KG1 (cell line): ENCODE measurements at places on chromosomes 6 and 20.

DNA sequence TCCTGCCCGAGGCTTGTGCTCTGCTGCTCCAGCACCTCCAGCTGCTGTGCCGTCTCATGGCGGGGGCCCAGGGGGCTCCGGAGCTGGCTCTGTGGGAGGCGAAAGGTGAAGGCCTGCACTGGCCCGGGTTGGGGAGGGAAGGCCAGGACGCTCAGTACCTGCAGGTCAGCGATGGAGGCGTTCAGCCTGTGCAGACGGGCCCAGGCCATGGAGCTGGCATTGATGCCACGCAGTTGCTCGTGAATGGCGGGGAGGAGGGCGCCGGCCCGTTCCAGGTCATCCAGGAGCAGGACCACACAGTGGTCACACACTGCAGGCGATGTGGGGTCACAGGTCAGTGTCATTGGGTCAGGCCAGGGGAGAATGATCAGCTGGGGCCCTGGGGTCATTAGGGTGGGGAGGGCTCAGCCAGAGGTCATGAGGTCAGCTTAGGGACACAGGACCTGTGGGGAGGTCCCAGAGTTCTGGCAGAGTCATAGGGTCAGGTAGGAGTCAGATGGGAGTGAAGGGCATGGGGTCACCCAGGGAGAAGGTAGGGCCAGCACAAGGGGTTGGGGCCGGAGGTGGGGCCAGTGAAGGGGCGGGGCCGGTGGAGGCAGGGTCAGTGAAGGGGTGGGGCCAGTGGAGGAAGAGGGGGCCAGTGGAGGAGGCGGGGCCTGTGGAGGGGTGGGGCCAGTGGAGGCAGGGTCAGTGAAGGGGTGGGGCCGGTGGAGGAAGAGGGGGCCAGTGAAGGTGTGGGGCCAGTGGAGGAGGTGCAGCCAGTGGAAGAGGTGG lies 18.0 kb downstream of the ADRM1 start:
- DNase-seq, result no peak

GRCh38 chr6:93915961-93916360 lies 496.6 kb upstream of the EPHA7 start:
- no peak for DNase-seq

DNA sequence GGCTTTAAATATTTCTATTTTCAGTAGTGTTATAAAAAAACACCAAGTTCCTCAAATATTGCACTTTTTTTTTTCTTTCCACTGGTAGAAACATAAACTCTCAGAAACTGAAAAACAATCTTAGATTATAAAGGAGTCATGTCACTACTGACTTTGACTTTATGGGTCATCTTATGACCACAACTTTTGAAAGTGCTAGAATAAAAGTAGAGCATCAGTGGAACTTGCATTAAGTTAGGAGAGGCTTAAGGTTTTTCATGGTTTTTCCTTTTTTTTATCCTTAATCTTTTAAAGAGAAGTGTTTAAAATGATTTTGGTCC lies 56.6 kb upstream of the SUPT3H start:
- no peak for DNase-seq

- DNase-seq, result no peak
These were observed 57.5 kb downstream of the ILRUN start for GRCh38 chr6:34638834-34639736.

DNA sequence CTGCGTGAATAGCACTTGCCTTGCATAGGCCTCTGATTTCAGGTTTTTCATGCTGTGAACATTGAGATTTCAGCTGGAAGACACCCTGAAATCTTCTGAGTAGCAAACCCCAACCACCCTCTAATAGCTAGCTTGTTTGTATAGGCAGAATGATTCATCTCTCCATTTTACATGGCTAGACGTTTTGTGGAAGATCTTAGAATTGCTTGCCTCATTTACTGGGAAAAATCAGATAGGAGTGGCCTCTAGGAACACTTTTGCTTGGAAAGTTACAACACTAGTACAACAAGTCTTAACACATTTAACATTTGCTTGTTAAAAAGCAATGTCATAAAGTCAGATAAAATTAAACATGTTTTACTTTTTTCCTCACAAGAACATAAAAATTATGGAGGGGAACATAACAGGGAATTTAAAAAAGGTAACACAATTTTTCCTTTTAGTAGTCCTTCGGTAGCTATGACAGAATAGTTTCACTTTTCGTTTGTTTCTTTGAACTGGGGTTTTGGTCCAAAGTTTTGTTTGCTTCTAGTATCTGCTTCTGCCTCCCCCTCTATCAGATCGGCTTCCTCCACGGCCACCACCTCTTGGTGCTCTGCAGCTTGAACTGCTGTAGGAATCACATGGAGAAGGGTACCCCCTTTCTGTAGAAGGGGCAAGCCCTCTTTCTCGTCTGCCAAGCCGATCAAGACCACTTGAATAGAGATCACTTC lies 102.2 kb upstream of the PTCHD4 start:
- DNase-seq, result no peak

DNA sequence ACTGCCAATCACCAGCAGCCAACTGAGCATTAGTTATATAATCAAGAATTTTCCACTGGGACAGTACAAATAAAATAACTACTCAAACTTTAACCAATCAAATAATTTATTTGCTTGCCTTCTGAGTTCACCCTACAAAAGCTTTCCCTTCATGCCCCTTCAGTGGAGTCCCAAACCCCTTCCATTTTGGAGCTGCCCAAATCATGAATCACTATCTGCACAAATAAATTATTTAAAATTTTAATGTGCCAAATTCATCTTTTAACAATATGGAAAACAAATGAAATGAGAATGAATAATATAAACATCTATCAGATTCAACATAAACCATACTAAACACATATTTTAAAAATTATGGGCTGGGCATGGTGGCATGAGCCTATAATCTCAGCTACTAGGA lies 85.9 kb downstream of the KIF13A start:
- DNase-seq, result no peak

- DNase-seq, result no peak
These were observed 11.2 kb downstream of the COL9A3 start for GRCh38 chr20:62828051-62828450.

DNA sequence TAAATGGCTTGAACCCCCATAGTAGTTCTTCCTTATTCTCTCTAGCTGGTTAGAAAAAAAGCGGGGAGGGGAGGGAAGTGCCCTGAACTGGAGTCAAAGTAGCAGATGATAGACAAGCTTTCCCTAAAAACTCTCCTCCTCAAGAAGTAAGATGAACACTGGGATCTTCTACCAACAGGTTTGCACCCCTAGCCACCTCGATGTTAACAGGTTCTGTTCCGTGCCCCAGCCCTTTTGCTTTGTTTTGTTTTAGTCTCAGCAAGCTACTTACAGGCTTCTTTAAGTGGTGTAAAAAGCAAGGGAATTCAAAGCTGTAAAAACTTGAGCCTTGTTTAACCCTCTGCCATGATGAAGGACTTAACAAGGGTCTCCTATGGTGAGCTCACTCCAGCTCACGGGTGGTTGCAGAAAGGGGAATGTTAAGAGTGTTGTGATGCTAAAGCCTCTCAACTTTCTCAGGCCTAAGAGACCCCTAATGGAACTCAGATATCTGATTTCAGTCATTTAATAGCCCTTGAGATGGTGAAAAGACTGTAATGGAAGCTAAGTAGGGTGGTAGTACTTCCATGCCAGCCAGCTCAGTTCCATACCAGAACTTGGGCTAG lies 106.0 kb downstream of the FOXO3 start:
- DNase-seq, result no peak

DNA sequence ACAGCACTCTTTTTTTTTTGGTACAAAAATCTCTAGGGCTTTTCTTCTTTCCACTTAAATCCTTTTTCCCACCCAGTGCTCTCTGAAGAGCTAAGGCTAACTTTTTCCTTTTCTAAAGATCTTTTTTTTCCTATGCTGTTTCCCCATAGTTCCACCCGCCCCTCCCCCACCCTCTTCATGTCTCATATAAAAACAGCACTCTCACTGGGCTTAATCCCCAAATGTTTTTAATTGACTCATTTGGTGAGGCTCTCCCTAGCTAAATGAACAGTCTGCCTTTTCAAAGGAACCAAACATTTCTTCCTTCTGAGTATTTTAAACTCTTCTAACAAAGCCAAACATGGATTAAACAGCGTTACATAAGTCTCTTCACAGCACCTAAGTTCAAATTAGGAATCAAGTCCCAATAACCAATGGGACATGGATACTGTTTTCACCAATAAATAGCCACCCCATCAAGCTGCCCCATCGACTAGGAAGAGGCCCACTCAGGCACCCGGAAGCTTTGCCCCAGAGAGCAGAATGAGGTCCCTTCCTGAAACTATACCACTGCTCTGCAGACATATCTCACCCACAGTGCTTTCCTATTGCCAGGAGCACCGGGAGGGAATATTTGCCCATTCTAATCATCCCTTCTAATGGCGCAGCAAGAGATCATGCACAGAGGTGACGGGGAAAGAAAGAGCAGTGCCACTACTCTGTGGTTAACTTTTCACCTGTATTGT lies 63.7 kb downstream of the ATXN1 start:
- peak; percentile 40 for DNase-seq

DNA sequence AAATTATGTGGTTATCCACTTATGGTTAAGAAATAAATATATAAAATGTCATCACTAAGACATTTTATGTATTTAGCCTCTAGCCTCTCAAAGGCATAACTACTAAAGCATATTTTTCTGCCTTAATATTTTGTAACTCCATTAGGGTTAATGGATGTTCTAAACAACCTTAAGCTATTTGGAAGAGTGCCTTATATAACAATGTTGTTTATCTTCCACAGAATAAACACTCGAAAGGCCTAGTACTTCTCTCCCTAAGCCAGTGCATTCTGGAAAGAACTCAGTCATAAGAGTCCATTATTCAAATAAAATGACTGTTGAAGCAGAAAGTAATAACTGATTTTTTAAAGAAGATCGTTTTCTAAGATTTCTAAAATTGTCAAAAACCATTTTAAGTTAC lies 15.0 kb upstream of the PRIM2 start:
- DNase-seq, result no peak

DNA sequence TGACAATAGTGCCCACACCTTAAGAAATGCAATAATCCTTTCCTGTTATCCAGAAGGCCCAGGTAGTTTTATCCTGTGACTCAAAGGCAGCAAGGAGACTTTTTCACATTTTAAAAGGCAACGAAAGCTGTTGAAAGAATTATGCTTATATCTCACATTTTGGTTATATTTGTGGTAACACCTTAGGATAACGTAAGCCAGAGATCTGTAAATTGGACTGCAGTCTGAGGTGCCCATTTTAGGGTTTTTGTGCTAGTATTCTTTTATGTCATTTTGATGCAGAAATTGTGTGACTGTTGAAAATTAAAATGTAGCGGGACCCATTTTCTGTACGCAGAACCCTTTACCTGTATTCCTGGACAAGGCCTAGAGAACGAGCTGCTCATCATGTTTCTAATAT lies 24.3 kb upstream of the MTHFD1L start:
- no peak for DNase-seq

GRCh38 chr6:163151212-163151611 lies 263.3 kb upstream of the QKI start:
- no peak for DNase-seq
